ENCODE measurements at places on chromosomes 5 and 9.

DNA sequence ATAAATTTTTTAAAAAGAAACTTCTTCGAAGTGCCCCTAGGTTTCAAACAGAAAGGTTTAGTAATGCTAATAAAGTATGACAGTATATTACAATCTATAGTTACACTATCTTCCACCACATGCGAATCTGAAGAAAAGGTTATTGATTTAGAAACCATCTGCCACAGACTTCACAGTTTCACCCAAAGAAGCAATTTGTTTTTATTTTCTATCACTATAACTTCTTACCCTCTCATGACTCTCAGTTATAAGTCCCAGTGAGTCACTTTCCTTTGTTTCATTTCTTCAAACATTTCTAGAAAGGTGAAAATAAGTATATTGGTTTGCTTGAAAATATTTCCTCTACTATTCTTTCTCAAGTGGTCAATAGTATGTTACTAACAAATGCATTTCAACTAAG is 93.6 kb downstream of the MCTP1 start:
- DNase-seq = no peak

DNA sequence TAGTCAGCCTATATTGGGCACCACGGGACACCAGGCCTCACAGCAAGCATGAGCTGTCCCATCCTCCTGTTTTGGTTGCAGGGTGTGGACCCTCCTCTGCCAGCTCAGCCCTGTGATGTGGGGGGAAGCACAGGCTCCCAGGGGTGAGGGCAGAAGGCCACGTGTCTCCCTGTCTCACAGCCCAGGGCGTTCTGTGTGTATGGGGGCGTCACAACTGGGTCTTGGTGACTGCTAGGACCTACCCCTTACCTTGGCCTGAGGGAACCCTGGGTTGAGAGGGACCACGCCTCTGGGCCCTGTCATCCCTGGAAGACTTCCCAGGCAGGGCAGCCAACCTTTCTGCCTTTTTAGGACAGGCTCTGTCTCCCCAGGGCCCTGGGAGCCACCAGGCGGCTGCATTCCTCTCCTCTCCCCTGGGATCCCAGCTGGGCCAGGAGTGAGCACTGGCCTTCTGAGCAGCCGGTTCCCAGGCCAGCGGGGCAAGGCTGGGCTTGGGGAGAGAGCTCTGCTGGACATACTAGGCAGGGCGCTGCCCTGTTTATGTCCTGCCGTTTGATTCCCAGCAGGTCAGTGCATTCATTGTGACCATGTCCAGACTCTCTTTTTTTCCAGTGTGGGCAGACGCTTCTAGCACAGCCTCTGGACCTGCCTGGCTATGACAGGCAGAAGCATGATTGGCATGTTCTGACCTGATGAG is 97.4 kb downstream of the DAB2IP start:
- DNase-seq = no peak

DNA sequence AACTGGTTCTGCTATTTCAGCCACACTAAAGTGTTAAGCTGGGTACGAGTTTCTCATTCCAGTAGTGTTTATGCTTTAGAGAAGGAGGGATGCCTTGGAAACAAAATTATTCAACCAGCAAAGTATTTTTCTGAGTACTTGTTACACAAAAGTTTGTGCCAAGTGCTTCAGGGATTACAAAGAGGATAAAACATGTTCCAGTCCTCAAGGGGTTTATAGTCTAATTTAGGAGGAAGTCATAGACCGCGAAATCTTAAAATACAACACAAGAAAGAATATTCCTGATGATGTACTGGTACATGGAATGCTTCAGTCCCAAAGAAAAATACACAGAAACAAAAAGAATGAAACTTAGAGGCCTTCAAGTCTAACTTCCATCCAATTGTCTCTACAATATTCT is 85.4 kb upstream of the NR4A3 start:
- no peak for DNase-seq

- no peak for DNase-seq
Observed at GRCh38 chr5:53099546-53099945, 10.0 kb downstream of the MOCS2 start.

DNA sequence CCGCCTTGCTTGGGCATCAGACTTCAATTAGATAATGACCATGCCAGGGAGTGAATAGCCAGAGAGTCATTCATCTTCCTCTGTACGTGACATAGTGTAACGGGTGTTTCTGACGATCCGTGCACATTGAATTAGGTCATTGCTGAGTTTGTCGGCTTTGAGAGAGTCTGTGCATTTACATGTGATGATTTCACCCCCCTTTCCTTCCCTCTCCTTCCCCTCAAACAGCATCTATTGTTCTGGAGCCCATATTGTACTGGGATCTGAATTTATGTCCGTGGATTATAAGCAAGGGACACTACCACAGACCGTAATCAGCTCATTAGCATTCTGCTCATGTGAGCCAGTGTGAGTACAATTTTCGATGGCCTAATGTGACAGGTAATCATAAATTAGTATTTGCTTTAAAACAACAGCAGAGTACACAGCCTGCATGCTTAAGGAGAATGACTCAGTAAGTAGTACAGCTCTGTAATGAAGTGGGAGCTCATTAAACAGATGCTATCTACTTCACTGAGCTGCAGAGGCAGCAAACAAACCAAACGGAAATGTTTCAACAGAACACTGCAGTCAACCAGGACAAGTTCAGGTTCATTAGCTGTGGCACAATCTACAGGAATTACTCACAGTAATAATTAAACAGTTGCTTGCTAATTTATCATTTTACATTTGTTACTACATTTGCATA is 302.1 kb downstream of the CSNK1G3 start:
- DNase-seq = no peak

DNA sequence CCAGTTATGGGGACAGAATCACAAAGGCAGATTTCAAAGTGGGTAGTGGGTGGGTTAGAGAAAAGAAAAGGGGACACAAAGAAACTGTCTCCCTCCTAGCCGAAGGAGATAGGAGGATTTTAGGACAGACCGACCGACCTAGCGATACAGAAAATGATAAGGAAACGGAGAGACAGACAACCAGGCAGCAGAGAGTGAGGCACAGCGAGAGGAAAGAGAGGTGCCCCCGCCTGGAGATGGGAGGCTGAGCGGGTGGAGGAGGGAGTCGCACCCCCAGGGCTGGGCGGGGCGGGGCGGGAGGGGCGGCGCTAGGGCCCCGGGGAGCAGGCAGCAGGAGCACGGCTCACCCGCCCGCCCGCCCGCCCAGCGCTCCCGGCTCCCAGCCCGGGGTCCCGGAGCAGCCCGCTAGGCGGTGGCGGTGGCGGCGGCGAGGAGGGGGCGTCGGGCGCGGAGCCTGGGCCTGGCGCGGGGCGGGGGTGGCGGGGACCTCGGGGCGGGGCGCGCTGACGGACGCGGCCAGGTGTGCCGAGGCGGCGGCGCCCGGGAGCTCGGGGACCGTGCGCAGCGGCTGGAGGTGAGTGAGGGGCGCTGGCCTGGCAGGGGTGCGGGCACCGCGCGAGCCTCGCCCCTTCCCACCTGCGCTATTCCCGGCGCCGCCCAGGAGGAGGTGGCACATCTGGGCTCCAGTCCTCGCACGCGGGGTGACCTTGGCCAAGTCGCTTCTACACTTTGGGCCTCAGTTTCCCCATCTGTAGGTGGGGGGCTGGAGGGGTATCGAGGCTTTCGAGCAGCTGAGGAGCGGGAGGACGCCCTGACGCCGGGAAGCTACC is 15.9 kb upstream of the SYNPO start:
- peak; percentile 24 for DNase-seq

DNA sequence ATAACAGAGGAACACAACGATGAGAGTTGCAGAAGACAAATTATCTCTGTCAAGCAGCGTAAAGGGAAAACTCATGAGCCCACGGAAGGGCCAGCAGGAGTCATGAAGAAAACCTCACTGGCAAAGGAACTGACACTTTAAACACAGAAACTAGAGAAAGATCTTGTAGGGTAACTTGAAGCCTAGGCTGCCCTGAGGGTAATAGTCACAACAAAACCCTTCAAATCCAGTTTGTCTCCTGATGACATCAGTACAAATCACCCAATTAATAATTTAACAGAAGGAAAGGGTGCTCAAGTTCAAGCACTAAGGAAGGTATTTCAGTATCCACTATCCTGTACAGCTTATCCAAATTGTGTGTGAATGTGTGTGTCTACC is 549.1 kb downstream of the MTRR start:
- no peak for DNase-seq

- no peak for DNase-seq
Observed at GRCh38 chr5:119405419-119405818, 46.9 kb upstream of the HSD17B4 start.

Data from central memory CD4-positive, alpha-beta T cell (primary cell).